DMS79 treated with DMSO at 0.1 percent for 48 hours (cell line): ENCODE measurements at places on chromosomes 5 and 9.

- DNase-seq, result no peak
Observed at GRCh38 chr5:149162401-149163084, 21.2 kb downstream of the ABLIM3 start.

- DNase-seq, result no peak
Observed at GRCh38 chr5:152113401-152113800, 188.8 kb upstream of the GLRA1 start.

- no peak for DNase-seq
Observed at GRCh38 chr9:8852301-8852864, 1052.8 kb upstream of the DMAC1 start.

DNA sequence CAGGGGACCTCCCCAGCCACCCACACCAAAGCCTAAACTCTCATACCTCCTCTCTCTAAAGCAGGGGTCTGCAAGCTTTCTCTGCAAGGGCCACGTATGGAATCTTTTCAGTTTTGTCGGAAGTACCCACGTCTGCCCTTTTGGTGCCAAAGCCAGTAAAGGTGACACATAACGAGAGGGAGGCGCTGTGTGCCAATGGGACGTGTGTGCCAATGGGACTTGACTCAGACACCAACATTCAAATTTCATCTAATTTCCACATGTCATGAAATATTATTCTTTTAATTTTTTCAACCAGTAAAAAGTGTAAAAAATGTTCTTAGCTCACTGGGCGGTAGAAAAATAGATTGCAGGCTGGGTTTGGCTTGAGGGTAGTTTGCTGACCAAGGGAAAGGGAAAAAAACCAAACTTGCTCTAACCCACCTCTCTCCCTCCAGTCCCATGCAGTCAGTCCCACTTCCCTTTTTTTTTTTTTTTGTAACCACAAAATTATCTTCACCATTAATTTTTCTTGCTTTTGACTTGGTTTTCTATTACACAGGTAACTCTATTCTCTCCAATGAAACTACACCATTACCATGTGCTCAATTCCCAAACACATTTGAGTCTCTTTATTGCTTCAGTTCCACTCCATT, 25.5 kb downstream of the OR2V1 start:
- no peak for DNase-seq
